ENCODE measurements at places on chromosomes 5 and 9.
A peak's percentile ranks its signal among the peaks of the same experiment; 100 is the strongest.

DNA sequence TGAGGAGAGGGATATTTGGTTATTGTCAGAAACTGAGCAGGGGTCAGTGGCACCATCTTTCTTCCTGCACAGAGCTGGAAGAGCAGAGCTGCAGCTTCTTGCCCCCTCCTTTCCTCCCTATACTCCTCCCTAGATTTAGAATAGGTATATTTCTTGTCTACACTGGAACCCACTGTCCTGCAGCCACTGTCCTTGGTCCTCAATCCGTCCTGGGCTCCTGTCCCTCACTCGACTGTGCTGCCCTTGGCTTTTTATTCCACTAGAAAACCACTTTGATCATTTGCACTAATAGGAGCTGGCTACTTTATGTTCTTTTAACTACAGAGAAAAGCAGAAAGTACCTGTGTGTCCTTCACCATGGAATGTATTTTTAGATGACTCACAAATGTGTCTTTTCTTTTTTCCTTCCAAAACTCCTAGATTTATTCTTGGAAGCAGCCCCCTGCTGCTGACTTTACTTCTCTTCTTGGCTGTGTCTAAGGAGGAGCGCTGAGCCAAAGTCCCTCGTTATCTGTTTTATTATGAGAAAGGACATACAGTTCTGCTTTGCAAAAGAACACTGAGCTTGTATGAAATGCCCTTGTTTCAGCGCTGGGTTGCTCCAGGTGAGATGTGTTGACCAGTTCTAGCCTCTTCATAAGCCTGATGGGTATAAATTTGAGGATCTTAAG lies 150.9 kb downstream of the SEMA6A start:
- DNase-seq = no peak

GRCh38 chr9:130417602-130418001 lies 27.2 kb upstream of the ASS1 start:
- DNase-seq = no peak

DNA sequence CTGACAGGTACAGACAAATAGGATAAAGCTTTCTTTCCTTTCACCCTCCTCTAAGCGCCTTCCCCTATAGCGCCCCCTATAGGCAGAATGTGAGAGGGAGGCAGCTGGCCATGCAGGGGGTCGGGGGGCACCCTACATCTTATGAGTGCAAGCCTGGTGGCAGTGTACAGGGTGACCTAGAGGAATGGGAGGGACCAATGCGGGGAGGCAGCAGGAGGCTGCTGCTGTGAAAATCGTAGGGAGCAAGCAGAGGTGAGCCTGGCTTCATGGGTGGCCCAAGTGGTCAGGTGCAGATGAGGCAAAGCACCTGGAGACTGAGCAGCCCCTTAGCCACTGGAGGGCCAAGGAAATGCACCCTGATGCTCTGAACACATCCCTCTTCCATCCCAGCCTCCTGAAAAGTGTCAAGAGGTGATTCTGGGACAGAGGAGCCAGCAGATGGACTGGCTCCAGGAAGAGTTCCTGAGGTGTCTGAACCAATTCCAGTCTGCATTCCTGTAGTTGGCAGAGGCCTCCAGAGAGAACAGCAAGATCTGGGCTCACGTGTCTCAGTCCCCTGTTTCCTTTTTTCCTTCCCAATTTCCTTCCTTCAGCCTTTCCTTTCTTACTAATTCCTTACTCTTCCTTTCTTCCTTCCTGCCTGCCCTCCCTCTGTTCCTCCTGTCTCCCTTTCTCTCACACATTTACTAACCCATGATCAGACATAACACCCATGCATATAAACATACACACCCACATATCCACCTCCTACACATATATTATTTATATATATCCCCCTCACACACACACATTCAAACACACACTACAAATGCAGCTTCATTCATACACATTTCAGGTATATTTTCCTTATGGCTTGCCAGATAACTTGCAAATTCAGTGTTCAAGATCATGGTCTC lies 32.8 kb upstream of the GALNT10 start:
- no peak for DNase-seq

DNA sequence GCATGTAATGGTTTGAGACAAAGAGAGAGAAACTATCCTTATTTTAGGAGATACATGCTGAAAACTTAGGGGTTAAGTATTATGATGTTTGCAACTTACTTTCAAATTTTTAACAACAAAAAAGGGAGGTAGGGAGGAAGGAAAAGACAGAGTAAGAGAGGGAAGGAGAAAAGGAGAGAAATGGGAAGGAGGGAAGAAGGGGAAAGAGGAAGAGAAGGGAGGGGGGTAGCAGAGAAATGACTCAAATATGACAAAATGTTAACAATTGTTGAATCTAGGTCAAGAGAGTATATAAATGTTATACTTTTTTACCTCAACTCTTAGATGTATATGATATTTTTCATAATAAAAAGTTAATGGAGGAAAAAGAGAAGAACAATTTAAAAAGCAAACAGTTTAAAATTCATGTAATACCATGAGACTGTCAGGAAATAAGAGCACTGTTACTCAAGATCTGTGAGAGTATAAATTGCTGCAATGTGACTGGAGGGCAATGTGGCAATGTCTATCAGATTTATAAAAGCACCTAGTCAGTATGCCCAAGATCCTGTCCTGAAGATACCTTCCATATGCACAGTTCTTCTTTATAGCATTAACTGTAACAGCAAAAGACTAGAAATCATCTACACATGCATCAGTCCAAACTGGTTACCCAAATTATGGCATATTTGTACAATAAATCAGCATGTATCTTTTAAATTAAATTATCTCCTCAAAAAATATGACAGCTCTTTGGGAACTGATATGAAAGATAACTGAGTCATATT lies 16.3 kb downstream of the FBXW11 start:
- DNase-seq = no peak

- peak; percentile 43 for DNase-seq
Measured at GRCh38 chr9:125829743-125830142, 82.6 kb downstream of the PBX3 start.

- no peak for DNase-seq
Measured at GRCh38 chr9:82893549-82893948, 169.4 kb downstream of the RASEF start.

- DNase-seq = peak; percentile 10
Measured at GRCh38 chr5:31809050-31809870, 170.3 kb downstream of the PDZD2 start.

DNA sequence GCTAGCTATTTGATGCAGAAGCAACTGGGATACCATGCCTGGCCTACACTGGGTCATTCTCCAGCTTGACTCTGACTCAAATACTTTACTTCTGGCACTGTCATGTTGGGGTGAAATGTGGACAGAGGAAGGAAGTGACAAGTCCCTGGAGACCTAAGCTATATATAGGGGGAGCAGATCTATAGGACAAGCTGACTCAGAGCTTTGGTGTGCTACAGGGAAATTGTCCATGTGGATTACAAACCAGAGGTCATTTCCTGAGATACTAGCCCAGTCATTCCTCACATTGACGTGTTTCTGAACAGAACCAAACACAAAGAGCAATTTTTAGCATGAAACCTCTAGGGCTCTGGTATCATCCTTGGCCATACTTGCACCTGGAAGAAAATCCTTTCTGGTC lies 531.6 kb upstream of the CLINT1 start:
- no peak for DNase-seq

GRCh38 chr5:25150819-25151218 lies 506.0 kb upstream of the CDH10 start:
- no peak for DNase-seq

DNA sequence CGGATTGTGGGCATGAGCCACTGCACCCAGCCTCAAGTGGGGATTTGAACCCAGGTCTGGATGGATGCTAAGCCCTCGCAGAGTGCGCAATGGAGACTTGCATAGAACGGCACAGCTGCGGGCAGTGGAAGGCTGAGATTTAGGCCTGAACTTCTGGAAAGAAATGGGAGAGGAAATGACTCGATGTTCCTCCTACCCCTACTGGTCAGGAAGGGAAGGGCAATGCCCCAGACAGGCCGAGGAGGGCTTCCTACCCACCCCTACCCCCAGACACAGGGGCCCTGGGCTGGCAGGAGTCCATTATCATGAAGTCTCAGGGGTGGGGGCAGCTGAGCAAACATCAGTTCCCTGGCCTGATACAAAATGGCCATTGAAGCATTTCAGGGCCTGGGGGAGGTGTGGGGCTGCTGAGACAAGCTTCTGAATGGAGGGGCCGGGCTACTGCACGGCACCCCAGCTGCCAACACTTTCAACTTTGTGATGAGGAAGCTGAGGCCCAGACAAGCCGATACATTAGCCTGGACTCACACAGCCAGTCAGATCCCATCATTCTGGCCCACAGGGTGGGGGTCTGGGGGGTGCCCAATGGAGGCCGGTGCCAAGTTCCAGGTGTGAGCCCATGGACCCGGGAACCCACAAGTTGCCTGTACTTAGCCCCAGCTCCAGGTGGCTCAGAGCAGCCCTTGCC lies 13.5 kb upstream of the WDR38 start:
- DNase-seq = no peak

DNA sequence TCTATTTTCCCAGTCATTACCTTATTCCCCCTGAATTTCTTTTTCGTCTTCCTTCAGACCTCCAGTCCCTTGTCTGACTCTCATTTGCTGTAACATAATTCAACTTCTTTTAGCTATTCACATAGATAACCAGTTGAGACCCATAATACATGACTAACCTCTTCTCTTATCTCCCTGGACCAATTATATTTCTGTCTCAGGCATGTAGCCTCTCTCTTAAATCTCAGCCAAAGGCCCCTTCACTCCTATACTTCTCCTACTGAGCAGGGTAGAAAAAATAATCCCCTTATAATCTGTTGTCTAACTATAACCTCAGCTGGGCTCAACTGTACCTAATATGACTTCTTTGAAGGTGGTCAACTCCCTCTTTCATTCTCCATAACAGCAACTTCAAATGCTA lies 20.9 kb downstream of the RANBP6 start:
- no peak for DNase-seq

DNA sequence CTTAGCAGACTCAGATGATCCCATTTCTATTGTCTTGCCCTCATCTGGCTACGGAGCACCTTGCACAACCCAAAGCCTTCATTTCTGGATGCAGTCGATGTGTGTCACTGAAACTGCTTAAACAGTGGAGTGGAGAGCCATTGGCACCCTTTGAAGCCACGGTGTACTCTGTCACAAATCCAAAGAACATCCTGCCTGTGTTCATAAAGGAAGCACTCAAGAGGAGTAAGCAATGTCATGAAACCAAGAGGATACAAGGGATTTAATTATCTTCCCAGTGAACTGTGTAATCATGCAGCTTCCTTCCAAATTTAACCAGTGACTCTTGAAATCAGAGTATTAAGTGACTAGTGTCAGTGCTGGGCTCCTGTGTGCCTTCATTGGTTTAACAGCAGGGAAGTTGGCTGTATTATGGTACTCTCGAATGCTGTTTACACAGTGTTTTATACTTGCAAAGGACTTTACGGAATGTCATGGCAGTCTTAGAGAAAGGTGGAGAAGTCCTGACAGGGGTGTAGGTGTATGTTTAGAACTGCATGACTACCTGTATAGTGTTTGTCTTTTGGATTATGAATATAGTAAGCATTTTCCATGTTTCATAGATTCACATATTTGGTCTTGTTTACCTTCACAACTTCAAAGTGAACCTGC lies 41.9 kb downstream of the CD180 start:
- DNase-seq = no peak

GRCh38 chr5:54443270-54443669 lies 12.2 kb upstream of the HSPB3 start:
- DNase-seq = no peak

GRCh38 chr5:84239494-84239893 lies 145.2 kb downstream of the EDIL3 start:
- no peak for DNase-seq

DNA sequence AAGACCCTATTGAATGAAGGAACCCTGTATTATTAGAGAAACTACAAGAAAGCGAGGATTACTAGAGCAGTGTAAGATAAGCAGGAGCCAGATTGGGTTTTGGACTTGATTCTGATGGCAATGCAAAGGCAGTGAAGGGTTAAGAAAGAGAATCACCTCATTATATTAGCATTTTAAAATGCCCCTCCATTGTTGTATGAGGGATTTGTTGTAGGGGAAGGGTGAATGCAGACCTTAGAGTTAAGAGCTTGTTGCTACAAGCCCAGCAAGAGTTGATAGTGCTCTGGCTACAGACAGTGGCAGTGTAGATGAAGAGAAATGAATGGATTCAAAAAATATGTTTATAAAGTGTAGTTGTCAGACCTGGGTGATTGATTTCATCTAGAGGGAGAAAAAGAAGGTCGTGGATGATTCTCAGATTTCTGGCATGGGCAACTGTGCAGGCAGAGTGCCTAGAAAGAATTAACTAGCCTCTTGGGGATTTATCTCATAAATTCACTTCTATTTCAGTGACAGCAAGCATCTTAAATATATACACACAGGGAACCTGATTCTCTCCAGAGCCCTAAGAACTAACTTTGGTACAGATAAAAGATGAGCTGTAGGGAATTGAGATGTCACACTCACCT lies 344.8 kb downstream of the ARRDC3 start:
- DNase-seq = no peak

GRCh38 chr9:105413525-105413924 lies 34.3 kb upstream of the FSD1L start:
- DNase-seq = no peak

GRCh38 chr5:160297004-160297403 lies 15.4 kb downstream of the CCNJL start:
- DNase-seq = no peak

- DNase-seq = no peak
Measured at GRCh38 chr9:96514108-96514799, 64.3 kb downstream of the HABP4 start.

Data from activated CD4-positive, alpha-beta T cell treated with anti-CD3 and anti-CD28 coated beads, Interleukin-2, amount 50 U/mL, for 48 hours (primary cell).